Amygdala (tissue), 56 donors: ENCODE measurements at places on chromosomes 12 and 14.

DNA sequence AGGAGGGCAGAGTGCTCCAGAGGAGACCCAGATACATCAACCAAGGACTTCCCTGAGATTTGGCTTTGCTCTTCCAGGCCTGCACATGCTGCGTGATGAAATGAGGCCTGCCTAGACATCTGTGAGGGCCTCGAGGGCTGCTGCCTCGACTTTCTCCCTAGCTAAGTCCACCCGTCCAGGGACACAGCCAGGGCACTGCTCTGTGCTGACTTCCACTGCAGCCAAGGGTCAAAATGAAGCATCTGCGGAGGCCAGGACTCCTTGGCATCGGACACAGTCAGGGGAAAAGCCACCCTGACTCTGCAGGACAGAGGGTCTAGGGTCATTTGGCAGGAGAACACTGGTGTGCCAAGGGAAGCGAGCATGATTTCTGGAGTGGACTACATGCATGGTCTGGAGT, 10.7 kb downstream of the SLC25A47 start:
- DNase-seq, result no peak

DNA sequence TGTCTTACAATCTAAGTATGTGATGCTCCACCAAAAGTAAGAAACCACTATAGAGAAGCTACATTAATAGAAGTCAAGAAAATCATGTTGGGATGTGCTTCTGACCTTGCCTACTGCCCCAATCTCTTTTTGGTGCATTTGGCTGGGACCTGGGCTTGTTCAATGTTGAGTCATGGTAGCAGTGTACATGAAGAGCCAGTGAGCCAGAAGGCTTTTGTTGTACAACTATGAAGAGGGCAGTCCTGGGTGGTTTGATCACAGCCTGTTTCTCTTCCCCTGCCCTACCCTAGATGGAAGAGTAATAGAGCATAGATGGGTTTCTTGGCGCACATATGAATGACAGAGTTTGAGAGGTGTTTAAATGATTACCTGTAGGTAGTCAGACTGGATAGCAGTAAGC, 56.4 kb downstream of the UBR7 start:
- no peak for DNase-seq

GRCh38 chr14:68878908-68879307, 86.0 kb upstream of the ZFP36L1 start:
- DNase-seq, result no peak

DNA sequence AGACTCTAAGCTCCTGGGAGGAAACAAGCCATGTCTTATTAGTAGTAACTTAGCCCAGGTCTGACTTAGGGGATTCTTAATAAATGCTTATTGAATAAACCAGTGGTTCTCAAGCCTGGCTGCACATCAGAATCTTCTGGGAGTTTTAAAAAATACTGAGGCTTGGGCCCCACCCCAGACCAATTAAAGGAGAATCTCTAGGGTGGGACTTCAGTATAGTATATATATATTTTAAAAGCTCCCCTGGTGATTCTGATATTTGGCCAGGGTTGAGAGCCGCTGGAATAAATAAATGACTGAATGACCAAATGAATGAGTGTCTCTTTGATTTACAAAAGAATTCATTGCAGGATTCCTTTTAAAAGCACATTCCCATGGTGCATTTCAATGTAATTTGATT, 151.5 kb upstream of the GSC start:
- no peak for DNase-seq

GRCh38 chr12:71046215-71046614, 111.6 kb downstream of the TSPAN8 start:
- no peak for DNase-seq
